ENCODE measurements at places on chromosomes 16 and 17. TPM values are rescaled to one million over a fixed set of nuclear protein-coding genes. Genes with fewer than 3 reads are reported as not detected.

Gene YPEL2
- 25.8 TPM for total RNA-seq

Gene NXN
- 34.8 TPM for total RNA-seq

Gene C17orf78
- not detected for total RNA-seq

Gene CXCL16
- total RNA-seq = 14.8 TPM

GRCh38 chr16:30786936-30787612, at the start of gene ZNF629:
Gene ZNF629, minus strand, starts transcription at chr16:30787205. Its CDS starts 2,723 bp downstream, at chr16:30784482.
- peak; percentile 89 for DNase-seq

DNA sequence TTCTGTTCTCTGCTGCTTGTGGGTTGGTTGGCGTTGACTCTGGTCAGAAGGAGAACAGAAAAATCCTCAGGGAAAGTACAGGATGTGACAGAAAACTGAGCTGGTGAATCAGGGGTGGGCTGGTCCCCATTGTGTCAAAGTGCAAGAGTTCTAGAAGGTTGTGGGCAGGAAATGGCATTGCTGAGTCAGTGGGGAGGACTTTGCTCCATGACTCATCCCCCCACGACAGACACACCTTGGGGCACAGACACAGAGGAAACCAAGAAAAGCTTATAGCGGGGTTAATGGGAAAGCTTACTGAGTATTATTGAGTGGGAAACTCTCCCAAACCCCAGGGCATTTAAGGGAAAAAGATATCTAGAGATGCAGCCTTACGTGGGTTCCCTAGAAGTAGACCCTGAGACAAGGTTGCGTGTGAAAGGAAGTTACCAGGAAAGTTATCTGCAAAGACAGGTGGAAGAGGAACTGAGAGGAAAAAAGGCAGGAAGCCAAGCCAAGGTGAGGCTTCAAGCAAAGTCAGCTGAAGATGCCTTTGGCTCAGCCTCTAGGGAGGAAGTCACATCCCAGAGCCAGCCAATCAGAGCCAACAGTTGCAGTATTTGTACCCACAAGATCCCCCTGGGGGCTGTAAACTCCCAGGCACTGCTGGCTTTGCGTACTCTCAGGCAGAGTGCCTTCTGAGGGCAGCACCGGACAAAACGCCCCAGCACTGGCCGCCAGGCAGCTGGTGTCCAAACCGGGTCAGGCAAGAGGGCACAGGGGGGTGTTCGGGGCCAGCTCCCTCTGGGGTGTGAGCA, 86.4 kb downstream of the FOXL1 start:
- peak; percentile 73 for DNase-seq

DNA sequence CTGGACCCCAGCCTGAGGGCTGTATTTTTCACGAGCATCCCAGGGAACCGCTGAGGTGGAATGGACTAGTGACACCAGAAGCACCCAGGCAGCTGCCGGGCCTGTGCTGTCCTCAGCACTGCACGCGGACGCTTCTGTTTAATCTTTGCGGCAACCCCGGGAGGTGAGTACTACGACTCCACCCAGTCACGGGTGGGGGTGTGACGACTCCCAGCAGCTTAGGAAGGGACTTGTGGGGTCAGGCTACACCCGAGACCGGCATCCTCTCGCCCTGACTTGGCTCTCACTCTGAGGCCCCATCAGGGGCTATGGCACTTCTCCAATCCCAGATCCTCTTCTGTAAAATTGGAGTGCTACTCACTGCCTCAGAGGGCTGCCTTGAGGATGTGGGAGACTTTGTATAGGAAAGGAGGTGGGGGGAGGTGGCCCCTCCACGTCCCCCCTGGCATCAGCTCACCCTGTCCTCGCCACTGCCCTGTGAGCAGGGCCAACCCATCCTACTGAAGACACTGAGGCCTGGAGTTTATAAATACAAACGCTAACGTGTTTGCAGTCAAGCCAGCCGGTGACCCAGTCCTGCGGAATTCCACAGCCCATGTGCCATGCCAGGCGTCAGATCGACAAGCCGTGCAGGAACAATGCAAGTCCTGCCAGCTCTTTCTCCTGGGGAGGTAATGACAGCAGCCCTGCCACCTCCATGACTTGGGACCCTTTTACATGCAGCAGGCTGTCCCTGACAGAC, 44.4 kb downstream of the PPL start:
- DNase-seq = no peak

Gene AATK
- 4.6 TPM for total RNA-seq

Gene KRT9
- not detected for total RNA-seq

Gene IGSF6
- 4.3 TPM for total RNA-seq

GRCh38 chr17:79168486-79169055, 93.9 kb downstream of the ENGASE start:
- no peak for DNase-seq

GRCh38 chr16:49281843-49282642, 405 bp upstream of the CBLN1 start:
- peak; percentile 93 for DNase-seq

GRCh38 chr17:17041018-17041521, 1.2 kb upstream of the MPRIP start:
- DNase-seq = peak; percentile 62

DNA sequence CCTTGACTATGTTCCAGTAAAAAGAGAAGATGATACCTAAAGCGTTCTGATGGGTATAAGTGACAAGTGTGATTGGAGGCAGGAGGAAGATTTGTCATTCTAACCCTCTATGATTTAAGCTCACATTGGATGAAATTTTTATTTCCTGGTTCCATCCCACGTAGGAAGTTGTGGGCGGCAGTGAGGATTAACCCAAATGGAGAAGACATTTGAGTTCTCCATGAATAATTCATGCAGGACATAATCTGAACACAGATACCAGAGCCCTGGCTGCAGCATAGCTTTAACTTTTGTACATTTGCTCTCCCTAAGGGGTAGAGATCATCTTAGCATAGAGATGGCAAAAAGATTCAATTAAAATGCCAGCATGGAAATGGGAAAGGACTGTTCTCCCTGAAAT, 146.3 kb downstream of the SLC39A11 start:
- no peak for DNase-seq

- DNase-seq = no peak
Observed at GRCh38 chr17:7818746-7819645, 15.0 kb upstream of the KDM6B start.

- DNase-seq = no peak
Observed at GRCh38 chr16:17988839-17989238, 347.7 kb downstream of the NPIPA8 start.

Gene NEUROD2
- not detected for total RNA-seq

- DNase-seq = no peak
Observed at GRCh38 chr16:55901566-55902217, 26.5 kb upstream of the CES5A start.

GRCh38 chr17:43092901-43093300, 32.3 kb downstream of the BRCA1 start:
- DNase-seq = no peak

DNA sequence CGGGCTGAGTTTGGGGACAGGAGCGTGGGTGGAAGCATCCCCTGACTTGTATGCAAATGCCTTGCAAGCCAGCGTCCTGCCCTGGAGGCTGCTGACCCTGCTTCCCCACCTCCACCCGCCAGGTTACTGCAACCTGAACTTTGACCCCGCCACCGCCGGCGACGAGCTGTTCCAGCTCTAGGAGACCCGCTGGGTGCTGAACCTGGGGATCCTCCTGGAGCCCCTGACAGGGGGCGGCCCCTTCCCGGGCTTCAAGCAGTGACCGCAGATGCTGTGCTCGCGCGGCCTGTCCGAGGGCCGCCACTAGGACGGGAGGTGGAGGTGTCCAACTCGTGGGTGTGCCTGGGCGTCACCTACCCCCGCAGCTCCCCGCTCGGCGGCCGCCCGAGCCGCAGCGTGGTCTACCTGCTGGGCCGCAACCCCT, 10.7 kb upstream of the SLC16A5 start:
- no peak for DNase-seq

GRCh38 chr17:14033166-14033565, 36.1 kb upstream of the COX10 start:
- DNase-seq = no peak

GRCh38 chr16:88672776-88673175, 9.9 kb upstream of the MVD start:
- DNase-seq = no peak

DNA sequence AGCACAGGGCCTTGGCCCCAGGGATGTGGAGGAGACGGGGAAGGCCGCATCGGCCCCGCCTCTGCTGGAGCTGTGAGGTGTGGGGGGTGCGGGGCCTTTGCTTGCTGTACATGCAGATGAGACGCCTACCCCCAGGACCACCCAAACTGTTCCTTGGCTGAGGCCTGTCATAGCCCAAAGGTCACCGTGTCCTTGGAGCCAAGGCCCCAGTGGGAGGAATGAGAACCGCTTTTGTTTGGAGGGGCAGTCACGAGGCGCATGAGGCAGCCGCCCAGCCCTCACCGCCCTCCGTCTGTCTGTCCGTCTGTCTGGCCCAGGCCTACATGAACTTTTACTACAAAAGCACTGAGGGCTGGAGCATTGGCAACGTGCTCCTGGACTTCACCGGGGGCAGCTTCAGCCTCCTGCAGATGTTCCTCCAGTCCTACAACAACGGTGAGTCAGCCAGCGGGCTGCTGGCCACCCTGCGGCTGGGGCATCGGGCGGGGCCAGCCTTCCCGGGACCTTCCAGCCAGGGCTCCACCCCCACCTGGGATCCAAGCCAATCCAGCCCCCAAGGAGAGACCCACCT, 8.8 kb downstream of the TAX1BP3 start:
- DNase-seq = peak; percentile 96

Gene MYH11
- 1,932 TPM for total RNA-seq

DNA sequence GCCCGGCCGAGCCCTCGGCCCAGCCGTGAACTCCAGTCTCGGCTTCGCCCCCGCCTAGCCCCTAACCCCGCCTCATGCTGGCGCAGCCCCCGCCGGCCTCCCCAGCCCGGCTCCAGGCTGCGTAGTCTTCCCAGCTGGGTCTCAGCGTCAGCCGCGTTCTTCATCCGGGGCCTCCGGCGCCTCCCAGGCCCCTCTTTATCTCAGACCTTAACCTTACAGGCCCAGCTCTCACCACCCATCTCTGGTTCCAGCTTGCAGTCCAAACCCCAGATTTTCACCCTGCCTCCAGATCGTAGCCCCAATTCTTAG, at the start of gene PROCA1:
TSS of gene PROCA1 (minus strand) at position 166 of the 309 bp plus-strand sequence. CDS start 228 bp downstream, outside the sequence.
- peak; percentile 87 for DNase-seq

Gene DNAAF8
- 0.32 TPM for total RNA-seq

DNA sequence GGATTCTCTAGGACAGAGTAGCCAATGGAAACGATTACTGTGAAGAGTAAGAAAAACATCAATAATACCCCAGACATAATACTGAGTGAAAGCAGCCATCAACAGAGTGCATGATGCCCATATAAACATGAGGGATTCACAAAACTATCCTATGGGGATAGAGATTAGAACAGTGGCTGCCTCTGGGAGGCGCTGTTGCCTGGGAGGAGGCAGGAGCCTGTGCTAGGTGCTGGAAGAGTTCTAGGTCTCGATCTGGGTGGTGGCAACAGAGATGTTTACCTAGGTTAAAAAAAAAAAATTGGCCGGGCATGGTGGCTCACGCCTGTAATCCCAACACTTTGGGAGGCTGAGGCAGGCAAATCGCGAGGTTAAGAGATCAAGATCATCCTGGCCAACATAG, 7.9 kb downstream of the FA2H start:
- DNase-seq = no peak

DNA sequence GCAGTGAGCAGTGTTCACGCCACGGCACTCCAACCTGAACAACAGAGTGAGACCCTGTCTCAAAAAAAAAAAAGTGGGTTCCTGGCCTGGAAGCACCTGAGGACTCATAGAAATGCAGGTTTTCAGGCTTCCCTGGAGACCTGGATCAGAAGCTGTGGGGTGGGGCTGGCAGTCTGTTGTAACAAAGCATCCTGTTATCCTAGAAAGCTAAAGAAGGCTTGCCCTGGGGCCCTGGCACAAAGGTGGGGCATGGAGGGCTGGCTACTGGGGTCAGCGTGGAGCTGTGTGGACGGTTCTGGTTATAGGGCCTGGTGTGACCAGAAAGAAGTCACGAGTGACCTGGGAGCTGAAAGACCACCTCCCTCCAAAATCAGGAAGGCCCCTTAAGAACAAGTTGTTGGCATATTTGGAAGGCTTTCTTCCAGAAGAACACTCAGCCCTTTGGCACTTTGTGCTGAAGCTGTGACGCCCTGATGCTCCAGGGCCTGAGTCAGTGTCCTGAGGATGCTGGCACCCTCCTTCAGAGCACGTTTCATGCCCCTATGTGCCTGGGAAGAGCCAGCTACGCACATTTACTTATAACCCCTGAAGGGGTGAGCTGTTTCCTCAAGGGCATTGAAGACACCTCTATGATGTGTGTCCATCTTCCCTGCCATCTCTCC, 6.2 kb downstream of the CRISPLD2 start:
- no peak for DNase-seq

DNA sequence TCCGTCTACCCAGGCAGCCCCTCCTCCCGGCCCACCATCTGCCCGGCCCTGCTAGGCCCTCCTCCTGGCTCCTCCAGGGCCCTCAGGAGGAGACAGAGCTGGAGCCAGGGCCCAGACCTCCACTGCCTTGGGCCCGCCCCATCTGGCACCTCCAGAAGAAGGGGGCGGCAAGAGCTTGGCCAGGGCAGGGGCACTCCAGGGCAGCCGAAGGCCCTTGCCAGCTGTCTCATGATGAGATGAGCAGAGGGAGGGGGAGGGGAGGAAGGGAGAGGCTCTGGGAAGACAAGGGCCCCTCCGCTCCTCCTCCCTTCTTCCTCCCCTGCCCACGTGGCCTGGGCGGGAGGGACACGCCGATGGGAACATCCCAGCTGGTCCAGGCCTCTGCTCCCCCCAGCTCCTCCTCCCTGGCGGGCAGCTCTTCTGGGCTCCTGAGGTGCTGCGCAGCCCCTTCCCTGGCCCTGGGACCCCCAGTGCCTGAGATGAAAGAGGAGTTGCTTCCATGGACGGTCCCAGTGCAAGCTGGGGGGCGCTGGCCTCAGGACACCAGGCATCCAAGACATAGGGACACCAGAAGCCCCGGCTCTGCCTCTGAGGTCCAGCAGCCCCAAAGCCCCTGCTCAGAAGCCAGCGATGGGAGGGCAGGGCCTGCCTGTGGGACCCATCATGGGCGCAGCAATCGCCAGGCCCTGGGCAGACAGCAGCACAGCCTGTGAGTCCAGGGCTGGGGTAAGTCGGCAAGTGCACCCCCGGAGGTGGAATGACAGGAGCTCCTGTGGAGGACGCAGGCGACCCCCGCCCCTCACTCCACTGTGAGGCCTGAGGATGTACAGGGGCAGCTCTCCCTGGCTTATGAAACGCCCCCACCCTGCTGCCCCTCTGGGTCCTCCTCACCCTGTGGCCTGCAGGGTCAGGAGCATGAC, 23.6 kb upstream of the ENPP7 start:
- DNase-seq = no peak

- no peak for DNase-seq
Observed at GRCh38 chr17:78096093-78096492, 32.5 kb downstream of the TMC6 start.

Gene RCVRN
- total RNA-seq = 0.74 TPM

- peak; percentile 74 for DNase-seq
Observed at GRCh38 chr17:58310511-58311428, 17.8 kb downstream of the TSPOAP1 start.
